ENCODE measurements at places on chromosomes 12 and 14.

GRCh38 chr12:103207936-103208335 lies 250.5 kb downstream of the ASCL1 start:
- no peak for DNase-seq

GRCh38 chr12:1865284-1865866 lies 45.0 kb downstream of the LRTM2 start:
- no peak for DNase-seq

DNA sequence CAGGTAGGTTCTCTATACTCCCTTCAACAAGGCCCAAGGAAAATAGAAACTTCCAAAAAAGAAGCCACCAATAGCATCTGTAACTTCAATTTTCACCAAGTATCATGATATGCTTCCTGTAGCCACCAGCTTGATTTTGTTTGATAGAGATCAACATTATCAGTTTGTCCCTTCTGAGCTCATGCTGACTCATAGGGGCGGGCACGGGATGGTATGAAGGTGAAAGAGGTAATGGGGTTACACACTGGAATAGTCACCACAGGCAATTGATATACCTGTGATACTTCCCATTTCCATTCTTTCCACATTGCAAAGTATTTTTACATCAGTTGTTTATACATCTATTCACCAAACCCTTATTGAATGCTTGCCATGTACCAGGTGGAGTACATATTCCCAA lies 134.1 kb downstream of the KCNA5 start:
- no peak for DNase-seq

DNA sequence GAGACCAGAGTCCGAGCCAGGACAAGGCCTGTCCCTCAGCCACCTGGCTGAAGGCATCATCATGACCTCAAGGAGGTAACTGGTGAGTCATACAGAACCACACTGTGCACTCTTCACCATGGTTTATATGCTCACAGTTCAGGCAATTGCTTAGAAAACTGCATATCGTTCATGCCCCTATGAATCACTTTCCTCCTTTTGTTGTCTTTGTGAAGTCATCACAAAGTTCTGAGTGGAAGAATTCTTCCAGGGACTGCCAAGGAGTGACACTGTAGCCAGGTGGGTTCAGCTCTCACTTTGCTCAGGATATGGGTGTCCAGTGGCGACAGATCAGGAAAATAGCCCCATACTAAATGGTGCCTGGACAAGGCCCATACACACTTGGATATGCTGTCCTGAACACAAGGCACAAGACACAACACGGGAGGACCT lies 92.5 kb downstream of the DPF3 start:
- DNase-seq, result no peak

- DNase-seq, result no peak
These were observed 482.0 kb downstream of the SNAPC1 start for GRCh38 chr14:62244221-62244620.

All from activated T-cell treated with anti-CD3 and anti-CD28 coated beads for 1 hour (primary cell).